ENCODE measurements at places on chromosomes 5 and 9.

GRCh38 chr9:81787747-81788632 lies 98.6 kb upstream of the TLE1 start:
- peak; percentile 55 for DNase-seq

GRCh38 chr9:88826771-88827181 lies 164.5 kb upstream of the S1PR3 start:
- no peak for DNase-seq

DNA sequence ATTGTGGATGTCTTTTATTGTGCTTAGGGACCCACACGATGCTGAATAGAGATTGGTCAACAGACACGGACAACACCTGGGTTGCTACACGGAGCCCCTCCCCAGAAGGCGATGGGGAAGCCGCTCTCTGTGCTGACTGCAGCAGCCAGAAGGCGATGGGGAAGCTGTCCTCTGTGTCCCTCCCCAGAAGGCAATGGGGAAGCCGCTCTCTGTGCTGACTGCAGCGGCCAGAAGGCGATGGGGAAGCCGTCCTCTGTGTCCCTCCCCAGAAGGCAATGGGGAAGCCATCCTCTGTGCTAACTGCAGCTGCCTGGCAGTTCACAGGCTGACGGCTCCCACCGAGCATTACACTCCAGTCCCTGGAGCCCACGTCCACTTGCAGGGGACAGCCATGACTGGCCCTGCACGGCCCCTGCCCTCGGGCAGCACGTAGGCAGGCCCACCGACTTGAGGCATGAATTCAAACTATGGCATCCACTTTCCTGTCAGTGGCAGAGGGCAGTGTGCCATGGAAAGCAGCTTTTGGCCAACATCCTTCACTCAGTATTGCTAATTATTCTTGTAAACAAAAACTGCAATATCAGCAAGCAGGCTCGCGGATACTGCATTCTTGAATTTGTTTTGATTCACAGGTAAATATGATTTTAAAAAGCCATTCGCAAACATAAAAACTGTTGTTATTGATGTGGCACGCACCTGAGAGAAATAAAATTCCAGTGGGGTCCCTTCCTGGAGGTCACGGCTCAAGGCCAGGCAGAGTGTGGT lies 48.1 kb upstream of the CLPTM1L start:
- DNase-seq: no peak

GRCh38 chr5:119852140-119852539 lies 222.8 kb downstream of the FAM170A start:
- DNase-seq: no peak

GRCh38 chr5:150329038-150329437 lies 26.3 kb upstream of the ARSI start:
- DNase-seq: no peak

GRCh38 chr5:14753947-14754346 lies 89.4 kb downstream of the OTULIN start:
- no peak for DNase-seq

GRCh38 chr5:19018822-19019221 lies 969.2 kb downstream of the CDH18 start:
- peak; percentile 8 for DNase-seq

GRCh38 chr5:113331209-113331551 lies 103.6 kb downstream of the TSSK1B start:
- peak; percentile 24 for DNase-seq

DNA sequence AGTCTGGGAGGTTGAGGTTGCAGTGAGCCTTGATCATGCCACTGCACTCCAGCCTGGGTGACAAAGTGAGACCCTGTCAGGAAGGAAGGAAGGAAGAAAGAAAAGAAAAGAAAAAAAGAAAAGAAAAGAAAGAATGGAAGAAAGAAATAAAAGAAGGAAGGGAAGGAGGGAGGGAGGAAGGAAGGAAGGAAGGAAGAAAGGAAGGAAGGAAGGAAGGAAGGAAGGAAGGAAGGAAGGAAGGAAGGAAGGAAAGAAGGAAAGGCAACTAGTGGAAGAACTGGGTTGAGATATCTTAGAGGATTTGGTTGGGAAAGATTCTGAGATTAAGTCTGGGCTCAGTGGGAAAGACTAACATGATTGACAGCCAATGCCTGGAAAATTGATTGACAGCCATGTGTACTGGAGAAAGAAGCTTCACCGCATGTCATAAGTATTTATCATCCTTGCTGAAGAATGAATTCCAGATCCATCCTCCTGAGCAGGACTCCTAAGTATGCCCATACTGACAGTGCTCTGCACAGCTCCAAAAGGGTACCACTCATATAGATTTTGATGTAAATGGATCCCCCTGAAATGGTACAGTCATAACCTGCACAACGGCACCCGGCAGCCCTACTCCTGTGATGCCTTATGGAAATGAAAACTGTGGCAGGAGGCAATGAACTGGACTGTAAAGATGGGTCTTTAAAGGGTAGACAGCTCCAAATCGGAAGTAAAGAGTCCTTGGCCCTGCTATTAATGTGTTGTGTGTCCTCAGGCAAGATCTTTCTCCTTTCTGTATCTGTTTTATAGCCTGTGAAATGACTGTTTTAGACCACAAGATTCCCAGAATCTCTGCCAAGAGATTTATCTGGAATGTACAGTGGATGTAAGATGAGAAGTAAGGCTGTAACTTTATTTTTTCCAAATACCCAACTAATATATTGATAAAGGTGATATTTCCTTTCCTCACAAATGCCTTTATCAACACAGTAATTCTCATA lies 16.9 kb upstream of the ADRA1B start:
- no peak for DNase-seq

GRCh38 chr5:80008995-80009765 lies 18.1 kb upstream of the MTX3 start:
- DNase-seq: no peak

- no peak for DNase-seq
These were observed 382.3 kb upstream of the CDH10 start for GRCh38 chr5:25027061-25027460.

DNA sequence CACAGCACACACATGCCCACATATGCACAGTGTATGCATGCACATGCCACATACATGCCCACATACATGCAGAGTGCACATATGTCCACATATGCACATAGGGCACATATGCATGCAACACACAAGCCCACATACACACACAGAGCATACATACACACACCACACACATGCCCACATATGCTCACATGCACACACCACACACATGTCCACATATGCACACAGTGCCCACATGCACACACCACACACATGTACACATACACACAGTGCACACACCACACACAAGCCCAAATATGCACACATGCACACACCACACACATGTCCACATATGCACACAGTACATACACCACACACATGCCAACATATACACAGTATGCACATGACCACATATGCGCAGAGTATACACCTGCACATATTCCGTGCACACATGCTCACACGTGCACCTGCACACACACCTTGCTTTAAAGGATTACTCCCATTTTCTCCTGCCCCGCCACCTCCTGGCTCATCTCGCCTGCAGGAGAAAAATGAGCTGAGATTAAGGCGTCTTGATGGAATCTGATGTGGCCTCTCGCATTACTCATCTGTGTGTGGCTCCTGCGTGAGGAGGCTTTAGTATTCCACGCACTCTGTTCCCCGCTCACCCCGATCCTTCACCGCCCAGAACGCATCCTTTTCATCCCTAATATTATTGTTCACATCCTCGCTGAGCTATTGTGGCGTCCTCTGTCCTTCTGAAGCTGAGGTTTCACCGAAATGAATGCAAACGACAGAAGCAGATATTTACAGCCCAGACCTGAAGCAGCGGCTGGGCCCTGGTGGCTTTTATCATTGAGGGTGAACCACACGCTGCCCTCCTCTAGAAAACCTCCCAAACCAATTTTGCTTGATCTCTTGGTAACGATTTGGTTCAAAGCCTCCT lies 182.7 kb downstream of the OLFM1 start:
- no peak for DNase-seq

DNA sequence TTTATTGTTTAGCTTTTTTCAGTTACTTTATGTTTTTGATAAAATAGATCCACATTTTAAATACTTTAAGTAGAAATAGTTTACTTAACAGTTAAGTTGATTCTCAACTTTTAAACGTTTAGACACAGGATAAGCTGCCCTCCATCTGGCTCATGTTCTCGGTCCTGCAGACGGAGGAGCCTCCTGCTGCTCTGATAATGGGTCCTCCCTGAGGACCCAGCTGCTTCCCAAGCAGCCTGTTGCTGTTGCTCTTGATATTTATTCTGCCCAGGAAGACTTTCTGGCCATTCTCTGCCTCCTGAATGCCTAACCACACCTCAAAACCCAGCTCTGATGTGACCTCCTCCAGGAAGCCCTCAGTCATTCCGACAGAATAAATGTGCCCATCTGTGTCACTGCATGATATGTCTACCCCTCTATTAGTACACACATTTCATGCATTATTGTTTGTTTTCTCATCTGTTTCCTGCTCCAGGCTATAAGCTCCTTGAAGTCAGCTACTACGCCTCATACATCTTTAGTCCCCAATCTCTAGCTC lies 267.2 kb upstream of the MSX2 start:
- DNase-seq: no peak

- DNase-seq: peak; percentile 79
These were observed 776.0 kb upstream of the ACO1 start for GRCh38 chr9:31608416-31608815.

GRCh38 chr9:127177231-127177630 lies 54.8 kb upstream of the ANGPTL2 start:
- DNase-seq: peak; percentile 18

- DNase-seq: no peak
These were observed 540.3 kb downstream of the HINT1 start for GRCh38 chr5:130624805-130625204.

DNA sequence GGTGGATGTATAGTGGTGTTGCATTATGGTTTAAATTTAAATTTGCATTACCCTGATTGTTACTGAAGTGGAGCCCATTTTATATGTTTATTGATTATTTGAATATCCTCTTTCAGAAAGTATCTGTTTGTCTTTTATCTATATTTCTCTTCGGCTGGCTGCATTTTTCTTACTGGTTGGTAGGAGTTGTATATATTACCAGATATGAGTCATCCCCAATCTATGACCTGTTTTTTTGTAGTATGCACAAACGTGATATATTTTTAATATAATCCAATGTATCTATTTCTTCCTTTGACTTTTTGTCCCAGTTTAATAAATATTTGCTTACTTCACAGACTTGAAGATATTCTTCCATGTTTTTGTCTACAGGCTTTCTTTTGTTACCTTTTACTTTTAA lies 29.3 kb upstream of the CAMK4 start:
- DNase-seq: no peak

GRCh38 chr9:130565792-130566191 lies 13.6 kb upstream of the FUBP3 start:
- DNase-seq: no peak

GRCh38 chr9:116644091-116644688 lies 42.9 kb upstream of the TRIM32 start:
- DNase-seq: no peak

GRCh38 chr9:109212768-109213167 lies 45.7 kb upstream of the FRRS1L start:
- DNase-seq: no peak

- no peak for DNase-seq
These were observed 2.6 kb downstream of the ENDOG start for GRCh38 chr9:128820665-128821583.

DNA sequence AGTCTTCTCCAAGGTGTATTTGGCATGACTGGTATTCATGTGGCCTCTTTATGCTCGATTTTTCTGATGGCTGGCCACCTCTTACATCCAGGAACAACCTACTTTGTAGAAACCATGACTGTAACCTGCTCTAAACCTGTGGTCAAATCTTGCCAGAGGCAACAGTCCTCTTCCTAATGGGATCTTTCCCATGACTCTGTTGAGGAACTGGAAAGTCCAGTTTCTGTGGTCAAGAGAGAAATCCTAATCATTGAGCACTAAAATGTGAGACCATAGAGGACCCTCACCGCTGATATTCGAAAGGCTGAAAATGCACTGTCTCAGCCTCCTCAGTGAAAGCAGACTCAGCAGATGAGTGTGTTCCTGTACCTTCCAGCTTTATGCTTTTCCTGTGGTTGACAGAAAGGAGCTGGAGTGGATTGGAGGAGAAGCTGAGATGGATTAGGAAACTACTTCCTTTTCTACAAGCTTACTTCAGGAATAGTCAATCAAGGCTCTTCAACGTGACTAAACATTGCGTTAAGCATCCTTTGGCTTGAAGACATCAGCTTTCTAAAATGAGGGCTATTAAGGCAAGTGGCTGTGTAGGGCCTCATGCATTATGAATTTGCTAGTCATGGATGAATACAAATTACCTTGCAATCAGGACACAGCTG lies 69.7 kb upstream of the DAPK1 start:
- DNase-seq: peak; percentile 4

GRCh38 chr5:137283801-137284200 lies 215.3 kb downstream of the SPOCK1 start:
- no peak for DNase-seq

DNA sequence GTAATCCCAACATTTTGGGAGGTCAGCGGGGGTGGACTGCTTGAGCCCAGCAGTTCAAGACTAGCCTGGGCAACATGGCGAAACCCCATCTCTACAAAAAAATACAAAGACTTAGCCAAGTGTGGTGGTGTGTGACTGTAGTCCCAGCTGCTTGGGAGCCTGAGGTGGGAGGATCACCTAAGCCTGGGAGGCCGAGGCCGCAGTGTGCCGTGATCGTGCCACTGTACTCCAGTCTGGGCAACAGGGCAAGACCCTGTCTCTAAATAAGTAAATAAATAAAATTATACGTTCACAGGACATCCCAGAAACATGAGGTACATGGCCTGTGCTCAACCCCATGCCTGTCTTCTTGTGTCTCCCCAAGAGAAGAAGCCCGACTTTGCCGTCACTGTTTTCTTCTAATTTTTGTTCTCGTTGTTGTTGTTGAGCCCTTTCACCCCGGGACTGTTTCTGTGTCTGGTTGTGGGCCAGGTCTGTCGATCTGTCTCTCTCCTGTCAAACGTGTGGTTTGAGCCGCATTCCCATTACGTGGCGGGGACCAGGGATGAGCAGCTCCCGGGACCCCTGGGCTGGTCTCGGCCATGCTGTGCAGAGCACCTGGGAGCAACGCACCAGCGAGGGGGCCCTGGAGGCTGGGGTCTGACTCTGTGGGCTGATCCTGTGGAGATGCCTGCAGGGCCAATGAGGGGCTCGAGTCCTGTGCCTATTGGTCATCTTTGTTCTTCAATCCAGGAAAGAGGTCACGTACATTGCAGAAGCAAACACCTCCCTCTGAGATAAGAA lies 32.2 kb downstream of the NACC2 start:
- DNase-seq: no peak
